ENCODE measurements at places on chromosomes 5 and 9. TPM values are rescaled to one million over a fixed set of nuclear protein-coding genes. Genes with fewer than 3 reads are reported as not detected.

GRCh38 chr9:71761938-71762353, 6.4 kb downstream of the CEMIP2 start:
- no peak for DNase-seq

- DNase-seq, result no peak
Measured at GRCh38 chr9:128891321-128892220, 9.6 kb downstream of the LRRC8A start.

The TLE1 gene
- 75.1 TPM for total RNA-seq

- no peak for DNase-seq
Measured at GRCh38 chr5:172800088-172800551, 29.1 kb upstream of the DUSP1 start.

DNA sequence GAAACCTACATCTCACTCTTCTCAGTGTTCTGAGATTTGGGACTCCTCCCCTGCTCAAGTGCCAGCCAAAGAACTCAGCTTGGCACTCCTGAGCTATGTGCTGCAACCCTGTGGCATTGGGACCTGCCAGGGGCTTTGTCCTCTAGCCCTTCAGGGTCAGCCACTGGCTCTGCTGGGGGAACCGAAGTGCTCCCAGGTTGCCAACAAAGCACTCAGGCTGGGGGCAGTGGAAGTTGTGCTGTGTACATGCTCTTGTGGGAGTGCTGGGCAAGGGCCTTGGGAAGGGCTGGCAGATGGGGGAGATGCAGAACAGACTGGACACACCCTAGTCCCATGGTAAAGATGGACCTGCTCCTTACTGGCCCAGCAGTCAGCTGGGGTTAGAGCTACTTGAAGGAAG, 498.6 kb downstream of the CAAP1 start:
- DNase-seq, result no peak

The RNF130 gene
- total RNA-seq, result 76.4 TPM

GRCh38 chr5:88979244-88979643, 96.3 kb upstream of the MEF2C start:
- DNase-seq, result no peak

- DNase-seq, result no peak
Measured at GRCh38 chr5:7053528-7054209, 340.4 kb downstream of the TENT4A start.

The BRINP1 gene
- total RNA-seq, result 12.4 TPM

DNA sequence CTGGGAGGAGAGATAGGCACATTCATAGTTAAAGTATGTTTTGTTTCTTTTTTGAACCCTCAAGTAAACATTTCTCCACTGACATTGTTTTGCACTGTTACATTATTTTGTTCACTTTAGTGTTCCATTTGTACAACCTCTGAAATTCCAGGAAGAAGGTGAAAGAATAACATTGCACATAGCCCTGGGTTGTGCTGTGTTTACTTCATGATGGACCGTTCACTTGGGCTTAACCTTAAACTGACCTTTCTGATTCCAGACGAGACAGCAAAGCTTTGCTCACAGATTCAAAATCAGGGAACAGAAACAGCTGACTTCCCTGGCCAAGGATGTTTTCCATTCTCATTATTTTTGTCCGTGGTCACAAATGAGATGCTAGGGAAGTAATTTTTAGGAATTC, 42.8 kb upstream of the GDNF start:
- DNase-seq, result no peak

GRCh38 chr9:109387856-109388255, 67.0 kb upstream of the EPB41L4B start:
- DNase-seq, result no peak

- no peak for DNase-seq
Measured at GRCh38 chr9:68895741-68896478, 118.0 kb downstream of the PRKACG start.

DNA sequence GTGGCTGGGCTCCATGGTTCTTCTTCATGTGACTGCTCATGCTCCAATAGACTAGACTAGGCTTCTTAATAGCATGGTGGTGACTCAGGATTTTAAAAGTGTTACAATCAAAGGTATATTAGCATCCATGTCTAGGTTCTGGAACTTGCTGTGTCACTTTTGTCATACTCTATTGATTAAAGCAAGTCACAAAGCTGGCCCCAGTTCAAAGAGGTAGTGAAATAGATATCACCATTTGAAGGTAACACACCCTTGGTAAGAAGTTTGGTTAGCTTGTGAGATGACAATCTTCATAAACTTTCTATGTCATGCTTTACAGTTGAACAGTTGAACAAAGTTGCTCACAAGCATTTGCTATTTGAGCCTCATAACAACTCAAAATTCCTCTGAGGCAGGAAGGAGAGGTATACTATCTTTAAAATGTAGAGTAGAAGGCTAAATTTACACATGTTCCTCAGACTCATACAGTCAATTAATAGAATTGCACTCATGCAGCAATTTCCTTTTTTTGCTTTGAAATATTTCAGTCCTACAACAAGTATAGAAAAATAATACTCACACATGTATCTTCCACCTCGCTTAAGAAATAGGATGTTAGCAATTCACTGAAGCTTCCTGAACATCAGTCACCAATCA, 56.8 kb upstream of the TMEM252 start:
- no peak for DNase-seq

The FSD1L gene
- 4.7 TPM for total RNA-seq

The LHX3 gene
- not detected for total RNA-seq

The PCDHB14 gene
- total RNA-seq, result 1.5 TPM

The BNC2 gene
- total RNA-seq, result 40.8 TPM

DNA sequence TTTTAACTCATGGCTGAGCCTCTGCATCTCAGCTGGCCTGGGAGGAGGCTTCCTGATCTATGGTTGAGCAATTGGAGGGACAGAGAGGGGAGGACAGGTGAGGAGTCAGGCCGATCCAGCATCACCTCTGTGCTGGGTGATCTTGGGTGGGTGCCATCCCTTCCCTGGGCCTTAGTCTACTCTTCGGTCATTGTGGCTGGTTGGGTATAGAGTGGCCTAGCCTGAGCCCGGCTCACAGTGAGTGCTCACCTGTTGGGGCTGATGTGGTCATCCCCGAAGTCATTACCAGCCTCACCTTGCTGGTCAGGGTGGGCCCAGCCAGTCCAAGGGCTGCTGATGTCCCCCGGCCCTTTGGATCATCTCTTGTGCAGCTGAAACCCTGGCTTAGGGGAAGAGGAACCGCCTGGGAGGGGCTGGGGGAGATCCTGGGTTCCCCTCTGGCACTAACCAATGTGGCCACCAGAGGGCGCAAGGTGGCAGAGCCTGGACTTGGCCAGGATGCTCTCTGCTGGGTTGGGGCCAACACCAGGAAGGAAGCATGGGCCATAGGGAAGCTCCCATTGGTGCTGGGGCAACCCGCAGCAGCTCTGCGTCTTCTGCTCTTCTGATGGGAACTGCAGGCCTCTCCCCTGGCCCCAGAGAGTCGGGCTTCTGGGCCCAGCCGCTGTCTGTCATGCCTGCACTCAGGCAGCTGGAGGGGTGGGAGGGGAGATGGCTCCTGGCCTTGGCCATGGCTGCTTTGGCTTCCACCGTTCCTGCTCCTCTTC, 17.3 kb upstream of the ODF2 start:
- DNase-seq, result peak; percentile 94

The UBE2QL1 gene
- total RNA-seq, result 0.11 TPM

DNA sequence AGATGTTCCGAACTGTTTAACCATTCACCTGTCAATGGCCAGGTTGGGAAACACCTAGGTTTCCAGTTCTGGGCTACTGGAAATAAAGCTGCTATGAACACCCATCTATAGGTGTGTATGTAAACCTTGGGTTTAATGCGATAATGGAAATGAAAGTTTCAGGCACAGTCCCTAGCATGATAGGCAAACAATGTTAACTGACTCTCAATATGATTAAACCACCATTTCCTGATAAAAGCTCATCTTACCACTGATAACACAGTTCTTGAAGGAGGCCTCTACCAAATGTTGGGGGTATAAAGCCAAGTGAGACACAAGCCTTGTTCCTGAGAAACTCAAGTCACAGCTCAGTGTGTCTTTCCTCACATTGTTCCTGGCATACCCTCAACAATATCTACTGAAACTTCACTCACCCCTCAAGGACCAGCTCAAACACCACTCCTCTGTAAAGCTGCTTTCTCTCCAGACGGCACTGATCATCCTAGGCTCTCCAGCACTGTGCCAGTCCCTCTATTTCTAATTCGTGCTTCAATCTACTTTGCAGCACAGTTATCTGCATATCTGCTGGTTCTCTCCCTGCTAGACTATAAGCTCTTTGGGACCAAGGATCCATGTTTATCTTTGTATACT, 15.8 kb downstream of the RAB14 start:
- DNase-seq, result no peak

DNA sequence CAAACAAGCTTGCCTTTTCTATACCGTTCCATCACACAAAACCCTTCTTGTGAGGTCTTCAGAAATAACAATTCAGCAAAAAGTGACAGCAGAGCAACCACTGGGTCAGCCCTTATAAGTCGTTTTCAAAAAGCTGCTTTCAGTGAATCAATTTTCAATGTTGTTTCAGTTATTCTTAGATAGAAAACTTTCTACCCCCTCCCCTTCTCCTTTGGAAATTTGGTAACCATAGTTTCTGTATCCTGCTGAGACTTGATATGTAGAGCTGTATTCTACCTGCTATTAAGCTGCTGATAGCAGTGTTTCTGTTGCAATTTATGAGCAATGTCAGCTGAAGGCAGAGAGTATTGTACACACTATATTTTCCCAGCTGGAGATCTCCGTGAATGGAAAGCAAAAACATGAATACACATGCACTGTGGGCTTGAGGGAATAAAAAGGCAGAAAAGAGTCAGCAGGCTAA, 75.7 kb downstream of the ZNF608 start:
- no peak for DNase-seq

GRCh38 chr9:312596-313320, 98.1 kb downstream of the DOCK8 start:
- DNase-seq, result no peak

- DNase-seq, result no peak
Measured at GRCh38 chr9:109989296-109989695, 209.3 kb downstream of the PALM2AKAP2 start.

- no peak for DNase-seq
Measured at GRCh38 chr5:60102961-60103693, 209.6 kb upstream of the PDE4D start.

DNA sequence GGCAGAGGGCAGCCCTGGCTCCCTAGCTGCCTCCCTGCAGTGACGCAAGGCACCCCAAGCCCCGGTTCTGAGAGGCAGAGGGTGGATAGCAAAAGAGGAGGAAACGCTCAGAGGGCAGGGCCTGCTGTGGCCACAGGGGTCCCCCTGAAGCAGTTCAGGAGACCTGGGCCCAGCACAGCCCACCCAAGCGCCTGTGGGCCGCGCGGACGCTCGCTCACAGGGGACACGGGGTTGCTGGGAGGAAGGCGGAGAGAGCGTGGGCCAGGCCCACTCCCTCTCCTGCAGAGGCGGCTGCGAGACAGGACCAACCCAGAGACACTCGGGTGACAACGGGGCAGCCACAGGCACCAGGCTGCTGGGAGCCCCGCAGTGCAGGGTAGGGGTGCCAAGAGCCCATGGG, 7.9 kb upstream of the TMEM210 start:
- no peak for DNase-seq

DNA sequence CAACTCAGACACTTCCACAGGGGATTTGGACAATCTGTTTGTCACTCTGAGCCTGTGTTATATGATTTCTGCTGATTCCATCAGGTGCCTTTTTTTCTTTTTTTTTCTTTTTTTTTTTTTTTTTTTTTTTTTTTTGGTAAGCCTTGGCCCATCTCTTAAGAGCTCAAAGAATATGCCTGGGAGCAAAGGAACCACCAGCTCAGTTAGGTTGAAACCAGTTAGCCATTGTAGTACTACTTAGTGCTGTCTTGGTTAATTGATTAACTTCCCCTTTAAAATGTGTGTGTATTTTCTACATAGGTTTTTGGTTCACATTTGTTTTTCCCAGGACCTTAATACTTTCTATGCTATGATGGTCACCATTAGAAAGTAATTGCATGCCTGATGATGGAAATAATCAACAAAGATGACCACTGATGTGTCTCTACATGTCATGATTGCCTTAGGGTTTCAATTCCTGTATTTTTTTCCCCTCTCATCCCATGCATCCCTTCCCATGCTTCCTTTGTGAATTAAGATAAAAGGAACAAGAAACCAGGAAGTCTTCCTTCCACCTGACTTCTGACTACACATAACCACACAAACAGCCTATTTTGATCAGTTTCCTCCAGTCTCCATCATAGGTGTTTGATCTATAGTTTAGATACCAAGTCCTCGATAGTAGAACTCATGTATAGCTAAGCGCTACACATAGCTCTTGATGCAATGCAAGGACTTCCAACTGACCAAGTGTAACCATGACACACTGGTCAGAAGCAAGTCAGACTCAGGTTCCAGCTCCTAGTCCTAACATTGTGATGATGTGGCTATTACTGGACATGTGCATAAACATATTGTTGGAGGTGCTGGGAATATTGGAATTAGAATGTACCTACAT, 306.1 kb downstream of the EFNA5 start:
- no peak for DNase-seq

GRCh38 chr5:118007262-118007661, 981.1 kb downstream of the DTWD2 start:
- DNase-seq, result no peak

GRCh38 chr5:143085319-143085917, 315.2 kb downstream of the ARHGAP26 start:
- no peak for DNase-seq

The C5orf34 gene
- total RNA-seq, result 7.7 TPM

The MXD3 gene
- 10.9 TPM for total RNA-seq

- no peak for DNase-seq
Measured at GRCh38 chr5:84057211-84057610, 327.5 kb downstream of the EDIL3 start.

DNA sequence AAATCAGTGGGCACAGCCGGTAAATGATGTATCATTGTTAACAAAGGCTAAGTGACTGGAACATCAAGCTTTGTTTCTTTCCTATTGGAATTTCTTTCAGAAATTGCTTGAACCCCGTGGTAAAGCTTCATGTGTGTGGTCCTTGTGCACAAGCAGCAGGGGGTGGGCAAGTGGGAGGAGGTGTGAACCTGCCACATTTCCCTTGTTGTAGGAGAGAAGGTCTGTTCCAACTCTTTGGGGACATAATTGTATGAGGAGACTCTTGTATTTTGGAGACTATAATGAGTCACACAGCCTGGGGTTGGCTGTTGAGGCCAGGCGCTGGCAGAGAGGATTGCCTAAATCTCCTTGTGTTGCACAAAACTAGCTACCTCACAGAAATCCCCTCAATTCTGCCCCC, 620.5 kb downstream of the IRX1 start:
- no peak for DNase-seq

GRCh38 chr5:26326153-26326759, 712.1 kb downstream of the CDH9 start:
- DNase-seq, result no peak

The MLANA gene
- total RNA-seq, result not detected

Data from H9 (cell line).